ENCODE measurements at places on chromosomes 7 and 10.

DNA sequence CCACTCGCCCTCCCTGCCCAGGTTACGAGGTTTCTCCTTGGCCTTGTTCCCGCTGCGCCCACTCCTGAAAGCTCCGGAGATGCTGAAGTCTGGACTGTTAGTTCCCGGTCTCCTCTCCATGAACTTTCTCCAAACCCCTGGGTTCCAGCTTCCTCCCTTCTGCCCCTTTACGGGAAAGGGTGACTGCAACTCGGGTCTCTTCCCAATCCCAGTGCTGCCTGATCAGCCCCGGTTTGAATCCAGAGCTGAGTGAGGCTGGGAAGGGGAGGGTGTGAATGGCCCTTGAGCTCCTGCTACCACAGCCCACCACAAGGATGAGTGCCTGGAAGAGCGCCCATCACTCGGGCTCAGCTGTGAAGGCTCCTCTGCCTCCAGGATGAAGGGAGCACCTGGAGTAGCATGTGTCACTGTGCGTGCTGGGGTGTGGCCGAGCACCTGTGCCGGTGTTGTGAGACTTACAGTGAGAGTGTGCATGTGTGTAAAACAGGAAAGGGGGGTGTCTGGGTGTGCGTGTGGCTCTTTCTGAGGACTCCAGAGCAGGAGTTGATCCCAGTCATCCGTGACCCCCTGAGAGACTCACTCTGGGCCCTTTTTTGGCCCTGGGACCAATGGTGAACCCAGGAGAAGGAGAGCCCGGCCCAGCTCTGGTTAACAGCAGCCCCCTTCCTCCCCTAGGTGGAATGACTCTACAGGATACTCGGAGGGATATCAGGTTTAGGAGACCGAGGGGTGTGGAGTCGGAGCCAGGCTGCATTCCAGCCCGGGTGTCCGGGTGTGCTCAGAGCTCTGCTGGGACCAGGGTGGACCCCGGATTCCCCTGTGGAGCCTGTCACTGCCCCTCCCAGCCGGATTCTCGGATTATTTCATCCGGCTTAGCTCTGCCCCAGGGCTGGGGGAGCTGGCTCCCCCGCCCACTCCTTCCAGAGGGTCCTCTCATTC, 1.1 kb upstream of the ZNF467 start:
- no peak for DNase-seq

GRCh38 chr7:149625340-149625946, 127.8 kb upstream of the ZNF746 start:
- peak; percentile 51 for DNase-seq

DNA sequence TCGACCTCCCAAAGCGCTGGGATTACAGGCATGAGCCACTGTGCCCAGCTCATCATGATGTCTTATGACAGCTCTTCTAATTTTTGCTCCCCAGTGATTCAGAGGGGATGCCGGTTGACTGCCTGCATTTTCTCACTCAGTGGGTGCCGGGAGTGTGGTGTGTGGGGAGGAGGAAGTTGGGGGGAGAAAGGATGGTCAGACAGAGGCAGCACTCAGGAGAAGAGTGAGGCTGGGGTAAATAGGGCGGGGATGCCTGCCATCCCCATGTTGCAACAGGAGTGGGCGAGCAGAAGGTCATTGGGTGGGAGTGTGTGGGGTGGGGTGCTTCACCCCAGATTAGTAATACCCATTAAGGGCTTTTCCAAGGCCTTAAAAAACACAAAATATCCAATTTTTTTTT, 3.5 kb upstream of the CCL24 start:
- DNase-seq: no peak

DNA sequence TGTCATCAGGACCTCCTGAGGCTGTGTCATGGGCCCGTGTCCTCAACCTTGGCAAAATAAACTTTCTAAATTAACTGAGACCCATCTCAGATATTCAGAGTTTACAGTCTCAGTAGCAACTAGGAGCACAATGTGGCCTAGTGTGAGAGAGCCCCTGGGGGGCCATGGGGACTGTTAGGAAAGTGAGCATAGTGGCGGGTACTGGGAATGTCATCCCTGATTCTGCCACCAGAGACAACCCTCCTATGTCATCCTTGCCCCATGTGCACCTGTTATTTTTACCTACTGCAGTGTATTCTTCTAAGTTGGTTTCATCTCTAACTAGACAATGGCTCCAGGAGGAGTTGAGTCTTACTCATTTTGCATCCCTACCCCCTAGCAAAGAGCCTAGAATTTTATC, 78.6 kb downstream of the CCDC71L start:
- no peak for DNase-seq

- DNase-seq: no peak
Measured at GRCh38 chr10:49139028-49139845, 5.4 kb upstream of the FAM170B start.

GRCh38 chr10:94292434-94293090, 70.2 kb downstream of the NOC3L start:
- no peak for DNase-seq

DNA sequence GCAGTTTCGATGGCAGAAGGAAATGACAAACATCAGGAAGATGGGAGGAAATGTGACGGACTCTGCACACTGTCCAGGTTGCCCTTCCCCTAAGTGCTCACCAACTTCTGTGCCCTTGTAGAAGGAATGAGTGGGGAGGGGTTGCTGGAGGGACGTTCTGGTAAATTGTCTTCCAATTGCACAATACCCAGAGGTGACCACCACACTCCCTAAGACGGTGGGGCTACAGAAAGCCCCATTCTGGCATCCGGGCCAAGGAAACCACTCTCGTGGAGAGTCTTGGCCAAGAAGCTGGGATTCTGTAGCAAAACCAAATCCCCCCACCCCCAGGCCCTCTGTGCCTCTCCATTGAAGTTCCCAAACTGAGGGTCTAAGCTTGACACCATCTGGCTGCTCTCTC, 37.1 kb downstream of the ZMIZ1 start:
- DNase-seq: no peak

DNA sequence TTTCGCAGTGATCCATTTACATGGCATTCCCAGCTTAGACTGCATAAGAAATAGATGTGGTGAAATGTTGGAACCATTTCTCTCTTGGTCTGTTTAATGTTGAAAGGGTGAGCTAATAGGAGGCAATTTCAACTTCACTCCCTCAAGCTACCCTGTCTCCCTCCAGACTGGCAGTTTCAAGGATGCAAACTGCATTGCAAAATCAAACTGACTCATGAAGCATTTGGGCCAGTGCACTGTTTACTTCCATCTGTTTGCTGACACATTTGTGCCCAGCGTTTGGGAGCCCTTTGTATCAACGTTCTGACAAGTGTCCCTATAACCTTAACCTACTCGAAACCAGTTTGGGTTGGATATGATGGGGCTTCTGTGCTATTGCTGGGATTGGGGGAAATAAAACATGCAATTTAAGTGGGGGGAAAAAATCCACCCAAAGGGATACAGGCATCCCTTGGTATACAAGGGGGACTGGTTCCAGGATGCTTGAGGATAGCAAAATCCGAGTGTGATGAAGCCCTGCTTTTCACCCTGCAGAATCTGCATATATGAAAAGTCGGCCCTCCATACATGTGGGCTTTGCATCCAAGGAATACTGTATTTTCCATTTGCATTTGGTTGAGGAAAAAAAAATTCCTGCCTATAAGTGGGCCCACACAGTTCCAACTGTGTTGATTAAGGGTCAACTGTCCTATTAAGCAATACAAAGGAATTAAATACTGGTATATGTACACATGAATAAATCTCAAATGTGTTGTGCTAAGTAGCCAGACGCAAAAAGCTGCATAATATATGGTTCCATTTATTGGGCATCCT, 15.6 kb downstream of the RHEB start:
- DNase-seq: no peak

DNA sequence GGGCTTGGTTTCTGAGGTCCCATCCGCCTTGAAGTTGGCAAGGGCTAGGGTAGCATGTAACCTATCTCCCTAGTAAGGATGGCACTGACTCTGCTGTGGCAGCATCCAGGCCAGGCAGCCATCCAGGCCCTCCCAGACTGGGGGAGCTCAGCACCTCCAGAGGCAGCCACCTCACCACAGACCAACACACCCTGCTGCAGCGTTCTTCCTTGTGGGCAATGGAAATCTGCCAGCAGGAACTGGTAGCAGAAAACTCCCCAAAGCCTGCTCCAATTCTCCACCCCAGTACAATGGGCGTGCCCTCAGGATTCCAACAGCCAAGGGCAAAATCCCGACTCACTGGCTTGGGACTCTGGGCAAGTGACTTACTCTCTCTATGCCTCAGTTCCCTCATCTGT, 27.5 kb downstream of the DLG5 start:
- no peak for DNase-seq

DNA sequence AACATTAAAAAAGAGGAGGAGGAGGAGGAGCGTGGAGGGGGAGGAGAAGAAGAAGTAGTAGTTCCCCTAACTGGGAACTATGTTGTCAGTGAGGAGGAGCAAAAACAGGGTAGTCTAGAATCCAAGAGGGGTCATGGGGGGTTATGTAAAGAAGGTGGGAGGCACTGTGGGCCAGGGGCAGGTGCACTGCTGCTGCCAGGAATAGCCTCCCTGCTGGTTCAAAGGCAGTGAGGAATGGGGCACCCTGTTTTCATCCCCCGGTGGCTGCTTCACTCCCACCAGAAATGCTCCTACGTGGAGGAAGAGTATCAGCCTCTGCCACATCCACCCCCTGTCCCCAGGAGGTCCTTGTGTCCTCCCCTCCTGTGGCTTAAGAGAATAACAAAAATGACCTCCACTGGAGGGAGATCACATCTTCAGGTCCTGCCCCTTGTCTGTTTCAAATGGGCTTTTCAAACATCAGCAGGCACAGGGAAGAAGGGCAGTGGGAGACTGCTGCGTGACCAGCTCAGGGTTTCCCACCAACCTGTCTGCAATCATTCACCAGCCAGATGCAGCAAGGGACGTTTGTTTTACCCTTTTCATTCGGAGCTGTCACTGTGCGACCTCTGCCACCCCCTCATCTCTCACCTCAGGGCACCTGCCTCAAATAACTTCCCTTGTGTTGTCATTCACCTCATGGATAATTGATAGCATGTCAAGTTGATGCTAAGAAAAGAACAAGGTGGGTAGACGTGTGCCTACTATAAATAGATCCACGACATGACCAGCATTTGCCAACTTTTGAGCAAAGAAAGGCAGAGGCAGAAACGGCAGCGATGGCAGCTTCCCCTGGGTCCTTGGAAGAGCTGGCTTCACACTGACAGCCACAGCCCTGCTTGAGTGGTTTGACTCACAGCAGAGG, 92.6 kb downstream of the DGKI start:
- DNase-seq: no peak

- DNase-seq: no peak
Measured at GRCh38 chr7:128827248-128827958, 2.8 kb upstream of the FLNC start.

GRCh38 chr10:129935102-129935866, 28.8 kb downstream of the EBF3 start:
- no peak for DNase-seq

DNA sequence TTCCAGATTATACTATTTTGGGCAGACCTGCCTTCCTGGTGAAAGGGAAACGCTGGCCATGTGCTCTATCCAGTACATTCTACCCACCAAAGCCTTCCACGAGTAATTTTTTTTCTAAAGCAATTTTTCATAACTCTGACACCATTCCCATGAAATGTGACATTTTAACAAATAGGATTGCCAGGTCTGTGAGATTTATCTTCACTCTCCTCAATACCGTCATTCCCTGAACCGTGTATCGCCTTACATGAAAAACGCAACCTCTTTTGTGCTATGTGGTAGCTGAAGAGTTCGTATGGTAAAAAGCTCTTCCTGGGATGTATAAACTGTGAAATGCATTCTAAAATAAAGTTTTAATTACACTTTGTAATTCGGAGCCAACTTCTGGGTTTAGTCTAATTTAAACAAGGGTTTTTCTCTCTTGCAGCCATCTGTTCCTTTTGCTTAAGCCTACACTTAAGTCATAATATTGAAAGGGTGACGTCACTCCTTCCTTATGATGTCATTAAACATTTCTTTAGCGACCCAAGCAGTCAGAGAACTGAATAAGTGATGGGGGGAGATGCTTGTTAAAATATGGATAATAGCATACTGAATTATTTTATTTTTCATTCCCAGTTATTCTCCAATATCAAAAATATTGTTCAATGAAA, 27.7 kb downstream of the C1QL3 start:
- DNase-seq: no peak

DNA sequence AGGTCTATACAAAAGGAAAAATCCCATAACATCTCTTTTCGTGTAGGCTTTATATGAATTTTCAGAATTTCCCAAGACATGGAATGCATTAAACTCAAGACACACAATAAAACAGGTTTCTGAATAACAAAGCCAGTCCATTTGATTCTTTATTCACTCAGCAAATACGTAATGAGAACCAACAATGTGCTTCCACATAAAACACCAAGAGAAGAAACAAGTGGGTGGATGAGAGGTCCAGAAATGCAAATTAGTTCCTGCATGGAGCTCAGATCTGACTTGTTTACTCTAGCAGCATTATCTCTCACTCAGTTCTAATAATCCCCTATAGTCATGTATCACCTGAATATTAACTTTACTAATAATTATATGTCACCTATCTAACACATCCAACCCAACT, 249.5 kb downstream of the LRRTM3 start:
- DNase-seq: no peak

- DNase-seq: no peak
Measured at GRCh38 chr10:100357059-100357858, 10.2 kb downstream of the SCD start.

DNA sequence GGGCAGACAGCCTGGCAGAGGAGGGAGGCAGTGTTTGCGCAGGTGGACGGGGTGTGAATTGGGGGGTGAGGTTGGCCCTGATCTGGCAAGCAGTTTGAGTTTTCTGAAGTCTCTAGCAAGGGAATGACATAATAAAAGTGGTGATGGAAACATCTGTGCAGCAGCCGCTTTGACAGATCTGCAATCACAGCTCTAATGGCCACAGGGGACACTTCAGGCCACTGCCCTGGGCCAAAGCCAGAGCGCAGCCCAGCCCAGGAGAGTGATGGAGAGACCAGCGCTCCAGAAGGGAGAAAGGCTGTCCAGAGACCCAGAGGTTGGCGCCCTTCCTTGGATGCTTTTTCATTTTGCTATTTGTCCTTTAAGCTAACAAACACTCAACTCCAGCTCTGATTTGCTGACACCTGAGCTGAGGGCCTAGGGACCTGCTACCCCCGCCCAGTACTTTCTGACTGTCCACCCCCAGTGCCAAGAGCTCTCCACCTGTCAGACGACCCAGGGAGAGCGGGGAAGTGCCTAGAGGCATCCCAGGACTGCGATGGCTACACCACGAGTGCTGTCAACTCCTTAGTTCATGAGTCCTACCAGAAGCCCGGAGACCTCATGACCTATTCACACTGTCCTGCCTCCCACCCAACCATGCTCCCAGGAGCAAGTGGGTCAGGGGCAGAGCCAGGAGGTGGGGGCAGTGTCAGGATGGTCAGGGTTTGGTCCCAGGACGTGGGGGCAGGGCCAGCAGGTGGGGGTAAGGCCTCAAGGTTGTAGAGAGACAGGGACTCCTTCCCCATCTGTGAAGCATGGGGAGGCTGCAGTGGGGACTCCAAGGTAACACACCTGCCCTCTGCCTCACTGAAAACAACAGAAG, 112.6 kb downstream of the PRKAG2 start:
- DNase-seq: no peak

DNA sequence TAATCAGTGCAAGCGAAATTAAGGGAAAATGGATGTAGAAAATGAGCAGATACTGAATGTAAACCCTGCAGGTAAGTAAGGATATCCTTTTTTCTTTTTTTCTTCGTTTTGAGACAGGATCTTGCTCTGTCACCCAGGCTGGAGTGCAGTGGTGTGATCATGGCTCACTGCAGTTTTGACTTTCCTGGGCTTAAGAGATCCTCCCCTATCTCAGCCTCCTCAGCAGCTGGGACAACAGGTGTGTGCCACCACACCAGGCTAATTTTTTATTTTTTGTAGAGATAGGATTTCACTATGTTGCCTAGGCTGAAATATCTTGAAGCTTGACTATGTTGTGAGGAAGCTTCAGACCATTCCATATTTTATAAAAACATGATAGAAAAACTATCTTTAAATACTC, 4.3 kb downstream of the PDCD4 start:
- no peak for DNase-seq
